ENCODE measurements at places on chromosomes 3 and 15.

GRCh38 chr3:56983427-56983826 is 77.0 kb upstream of the SPATA12 start:
- no peak for DNase-seq

DNA sequence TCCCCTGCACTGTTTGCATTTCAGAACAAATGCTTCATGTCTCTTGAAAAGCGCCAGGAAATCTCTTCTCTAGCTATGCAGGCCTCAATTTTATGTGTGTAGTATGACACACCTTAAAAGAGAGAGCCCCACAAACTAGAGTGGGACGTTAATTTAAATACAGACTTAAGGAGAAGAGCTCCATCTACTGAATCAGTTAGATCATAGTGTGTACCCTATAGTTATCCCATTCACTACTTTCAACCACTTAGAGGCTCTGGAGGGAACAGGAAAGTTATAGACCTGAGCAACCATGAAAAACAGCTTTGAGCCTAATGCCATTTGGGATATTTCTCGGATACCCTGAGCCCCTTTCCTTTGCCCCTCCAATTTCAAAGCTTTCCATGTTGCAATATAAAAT is 153.7 kb downstream of the TIGIT start:
- no peak for DNase-seq

DNA sequence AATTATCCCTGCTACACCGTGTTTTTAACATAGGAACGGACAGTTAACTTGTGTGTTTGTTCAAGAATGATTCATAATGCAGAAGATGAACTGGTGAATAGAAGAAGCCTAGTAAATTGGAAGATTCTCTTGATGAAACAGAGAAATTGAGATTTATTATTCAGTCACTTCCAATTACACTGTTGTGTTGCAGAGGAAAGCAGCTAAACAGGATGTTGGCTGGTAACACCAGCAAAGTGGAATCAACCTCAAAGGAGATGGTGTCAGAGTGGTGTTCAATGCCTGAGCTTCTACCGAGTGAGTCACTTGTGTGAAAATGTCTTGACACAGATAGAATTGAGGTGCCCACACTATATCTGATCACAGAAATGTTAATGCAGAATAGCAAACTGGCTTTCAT is 399.6 kb downstream of the LPP start:
- DNase-seq = no peak

DNA sequence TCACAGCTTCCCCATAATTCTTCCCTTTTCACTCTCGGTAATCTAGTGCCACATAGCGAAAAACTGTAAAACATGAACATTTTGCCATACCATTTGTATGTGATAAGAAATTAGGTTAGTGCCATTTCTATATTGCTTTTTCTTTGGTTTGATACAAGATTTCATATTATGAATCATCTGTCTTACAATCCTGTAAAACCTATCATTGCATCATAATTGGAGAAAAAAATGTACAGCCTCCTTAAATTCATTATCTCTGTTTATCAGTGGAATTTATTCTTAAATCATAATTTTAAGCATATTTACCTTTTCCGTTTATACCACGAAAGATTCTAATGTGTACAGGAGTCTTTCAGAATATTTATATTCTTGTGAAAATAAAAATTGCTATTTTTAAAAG is 23.8 kb downstream of the SEC62 start:
- DNase-seq = no peak

DNA sequence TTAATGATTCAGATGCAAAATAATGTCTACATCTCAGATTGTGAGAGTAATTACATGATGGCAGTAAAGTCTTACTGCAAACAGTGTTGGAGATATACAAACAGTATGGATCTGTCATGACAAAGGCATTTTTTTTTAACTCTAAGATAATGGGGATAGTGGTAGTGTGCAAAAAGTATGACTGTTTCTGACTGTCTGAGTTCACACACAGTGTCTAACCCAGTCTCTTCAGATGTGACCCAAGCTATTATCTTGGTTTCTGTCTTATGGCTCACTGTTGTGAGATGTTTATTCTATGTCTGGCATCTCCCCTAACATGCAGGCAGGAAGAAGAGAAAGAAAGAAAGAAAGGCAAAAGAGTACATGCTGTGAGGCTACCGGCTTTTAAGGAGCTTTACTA is 17.0 kb downstream of the RPL39L start:
- DNase-seq = no peak

DNA sequence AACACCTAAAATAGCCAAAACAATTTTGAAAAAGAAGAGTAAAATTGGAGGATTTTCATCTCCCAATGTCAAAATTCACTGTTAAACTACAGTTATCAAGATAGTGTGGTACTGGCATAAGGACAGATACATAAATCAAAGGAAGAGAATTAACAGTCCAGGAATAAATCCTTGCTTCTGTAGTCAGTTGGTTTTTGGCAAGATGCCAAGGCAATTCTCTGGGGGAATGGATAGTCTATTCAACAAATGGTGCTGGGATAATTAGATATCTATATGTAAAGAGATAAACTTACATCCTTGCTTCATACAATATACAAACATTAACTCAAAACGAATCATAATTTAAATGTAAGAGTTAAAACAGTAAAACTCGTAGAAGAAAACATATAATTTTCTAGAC is 57.9 kb upstream of the SELENOK start:
- DNase-seq = no peak

DNA sequence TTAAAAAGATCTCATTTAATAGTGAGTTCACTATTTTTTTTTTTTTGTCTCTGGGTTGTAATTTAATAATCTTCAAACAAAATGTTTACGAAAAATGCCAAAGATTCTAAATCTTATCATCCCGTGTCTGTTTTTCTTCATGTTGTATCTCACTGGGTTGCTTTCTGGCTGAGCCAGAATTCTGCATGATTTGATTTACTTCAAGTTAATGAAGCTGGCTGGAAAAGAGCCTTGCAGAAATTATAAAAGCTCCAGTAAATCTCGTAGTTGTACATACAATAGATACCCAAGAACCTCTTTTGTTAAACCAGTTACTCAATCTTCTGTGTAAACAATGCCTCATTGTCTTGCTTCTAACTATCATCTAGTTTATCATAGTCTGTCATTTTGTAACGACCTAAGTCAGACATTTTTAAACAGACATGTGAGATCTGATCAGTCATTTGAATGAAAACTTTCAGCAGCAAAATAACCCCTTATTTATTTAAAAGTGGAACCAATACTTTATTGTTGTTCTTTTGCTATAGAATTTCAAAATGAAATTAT is 249.0 kb downstream of the MCTP2 start:
- DNase-seq = no peak

GRCh38 chr15:60715859-60716258 is 236.9 kb upstream of the ICE2 start:
- DNase-seq = no peak

DNA sequence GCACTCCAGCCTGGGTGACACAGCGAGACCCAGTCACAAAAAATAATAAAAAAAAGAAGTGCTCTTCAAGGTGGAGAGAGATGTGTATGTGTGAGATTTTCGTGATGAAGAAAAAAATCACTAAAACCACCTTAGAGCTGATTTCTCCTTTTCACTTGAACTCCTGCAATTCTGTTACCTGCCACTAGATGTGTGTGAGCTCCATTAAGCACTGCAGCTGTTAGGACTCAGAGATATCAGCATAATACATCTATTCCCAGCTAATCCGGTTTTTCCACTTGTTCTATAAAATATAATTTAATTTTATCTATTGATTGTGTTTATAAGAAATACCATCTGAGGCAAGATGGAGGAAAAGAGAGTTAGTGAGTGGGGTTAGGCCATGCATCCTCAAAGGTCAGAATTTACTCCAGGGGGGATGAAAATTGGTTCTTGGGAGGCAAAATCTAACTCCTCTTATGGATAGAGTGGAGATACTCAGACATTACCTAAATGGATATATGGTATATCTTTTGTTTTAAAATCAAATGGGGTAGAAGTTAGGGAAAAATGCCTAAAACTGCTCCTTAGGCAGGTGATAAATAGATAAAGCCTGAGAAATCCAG is 152.7 kb downstream of the IL20RB start:
- DNase-seq = peak; percentile 26

- DNase-seq = peak; percentile 98
These were observed 103.5 kb downstream of the CD47 start for GRCh38 chr3:107987036-107987939.

DNA sequence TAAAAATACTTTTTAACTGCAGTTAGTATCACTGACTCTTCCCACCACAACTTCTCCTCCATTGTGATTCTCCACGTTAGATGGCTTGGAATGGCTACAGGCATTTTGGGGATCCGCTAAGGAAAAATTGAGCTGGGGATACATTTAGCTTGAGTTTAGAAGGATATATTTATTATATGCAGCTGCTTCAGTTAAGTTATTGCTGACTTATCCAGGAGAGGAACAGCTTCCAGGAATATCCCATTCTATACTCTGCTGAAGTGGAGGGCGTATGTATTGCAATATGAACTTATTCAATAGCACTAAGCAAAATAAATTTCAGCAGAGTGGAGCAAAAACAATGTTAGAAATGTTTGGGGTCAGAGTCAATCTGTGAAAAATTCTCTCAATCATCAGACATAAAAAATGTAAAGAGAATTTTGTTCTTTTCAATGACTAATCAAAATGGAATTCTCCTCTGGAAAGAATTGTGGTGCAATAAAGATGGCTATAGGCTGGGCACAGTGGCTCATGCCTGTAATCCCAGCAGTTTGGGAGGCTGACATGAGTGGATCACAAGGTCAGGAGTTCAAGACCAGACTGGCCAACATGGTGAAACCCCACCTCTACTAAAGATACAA is 84.7 kb downstream of the NCEH1 start:
- DNase-seq = peak; percentile 68

DNA sequence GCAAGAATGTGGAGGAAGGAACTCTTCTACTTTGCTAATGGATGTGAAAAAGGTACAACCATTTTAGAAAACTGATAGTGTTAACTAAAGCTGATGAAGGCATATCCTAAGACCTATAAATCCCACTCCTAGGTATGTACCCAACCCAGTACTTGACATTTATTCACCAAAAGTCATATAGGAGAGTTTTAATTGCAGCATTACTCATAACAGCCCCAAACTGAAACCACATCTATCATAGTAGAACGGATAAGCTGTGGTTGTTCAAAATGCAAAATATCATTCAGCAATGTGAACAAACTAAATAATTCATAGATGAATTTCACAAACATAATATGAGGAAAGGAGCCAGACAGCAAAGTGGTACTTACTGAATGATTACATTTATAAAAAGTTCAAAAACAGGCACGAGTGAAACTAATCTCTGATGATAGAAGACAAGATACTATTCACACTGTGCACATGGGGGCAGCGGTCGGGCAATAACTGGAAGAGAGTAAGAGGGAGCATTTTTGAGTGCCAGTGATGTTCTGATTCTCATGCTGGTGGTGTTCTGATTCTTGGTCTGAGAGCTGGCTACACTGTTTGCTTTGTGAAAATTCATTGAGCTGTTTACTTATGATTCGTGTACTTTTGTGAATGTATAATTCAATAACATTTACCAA is 34.3 kb downstream of the GOLIM4 start:
- DNase-seq = no peak

DNA sequence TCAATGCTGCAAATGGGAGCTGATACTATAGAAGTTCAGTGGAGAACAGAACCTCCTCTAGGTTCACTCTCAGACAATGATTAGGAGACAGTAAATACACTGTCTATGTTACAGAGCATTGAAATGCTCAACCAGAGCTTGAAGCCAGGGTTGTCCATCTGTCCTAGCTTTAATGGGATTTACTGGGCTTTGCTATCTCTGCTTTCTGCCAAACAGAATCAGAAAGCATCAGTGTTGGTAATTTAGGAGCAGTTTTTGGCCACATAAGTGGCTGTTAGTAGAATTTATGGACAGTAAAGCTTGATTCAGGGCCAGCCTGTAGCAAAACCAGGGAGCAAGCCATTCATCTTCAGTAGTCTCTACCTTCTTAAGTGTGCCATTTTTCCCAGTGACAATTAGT is 396.3 kb downstream of the LSAMP start:
- DNase-seq = no peak

DNA sequence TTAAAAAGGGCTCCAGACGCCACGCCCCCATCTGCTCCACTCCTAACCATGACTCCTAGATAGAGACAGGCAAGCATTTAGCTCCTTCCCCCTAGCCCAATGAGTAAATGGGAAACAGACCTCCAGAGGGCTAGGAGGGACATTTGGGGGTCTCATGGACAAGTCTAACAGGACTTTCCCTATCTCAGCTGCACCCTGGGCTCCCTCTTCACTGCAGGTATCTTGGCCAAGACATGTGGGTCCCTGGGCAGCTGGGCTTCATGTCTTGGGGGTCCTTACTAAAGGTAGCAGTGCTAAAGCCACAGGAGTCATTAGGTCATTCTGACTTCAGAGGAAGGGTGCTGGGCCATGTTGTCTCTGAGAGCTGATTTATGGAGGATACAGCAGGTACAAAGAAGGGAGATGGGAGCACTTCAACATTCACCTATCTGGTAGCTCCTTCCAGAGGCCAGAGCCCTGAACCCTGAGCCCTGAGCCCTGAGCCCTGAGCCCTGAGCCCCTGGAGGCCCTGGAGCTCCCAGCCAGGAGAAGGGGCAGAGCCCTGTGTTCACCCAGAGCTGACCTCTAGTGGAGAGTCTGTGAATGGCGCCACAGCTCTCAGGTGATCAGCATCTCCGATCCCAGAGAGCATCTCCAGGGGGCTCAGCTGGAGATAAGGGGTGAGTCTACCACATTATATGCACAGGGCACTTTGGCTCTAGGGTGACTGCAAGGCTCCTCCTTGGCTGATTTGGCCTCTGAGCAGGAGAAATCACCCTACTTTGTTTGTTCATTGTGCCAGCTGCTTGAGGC is 40.1 kb upstream of the EPHB1 start:
- peak; percentile 24 for DNase-seq

DNA sequence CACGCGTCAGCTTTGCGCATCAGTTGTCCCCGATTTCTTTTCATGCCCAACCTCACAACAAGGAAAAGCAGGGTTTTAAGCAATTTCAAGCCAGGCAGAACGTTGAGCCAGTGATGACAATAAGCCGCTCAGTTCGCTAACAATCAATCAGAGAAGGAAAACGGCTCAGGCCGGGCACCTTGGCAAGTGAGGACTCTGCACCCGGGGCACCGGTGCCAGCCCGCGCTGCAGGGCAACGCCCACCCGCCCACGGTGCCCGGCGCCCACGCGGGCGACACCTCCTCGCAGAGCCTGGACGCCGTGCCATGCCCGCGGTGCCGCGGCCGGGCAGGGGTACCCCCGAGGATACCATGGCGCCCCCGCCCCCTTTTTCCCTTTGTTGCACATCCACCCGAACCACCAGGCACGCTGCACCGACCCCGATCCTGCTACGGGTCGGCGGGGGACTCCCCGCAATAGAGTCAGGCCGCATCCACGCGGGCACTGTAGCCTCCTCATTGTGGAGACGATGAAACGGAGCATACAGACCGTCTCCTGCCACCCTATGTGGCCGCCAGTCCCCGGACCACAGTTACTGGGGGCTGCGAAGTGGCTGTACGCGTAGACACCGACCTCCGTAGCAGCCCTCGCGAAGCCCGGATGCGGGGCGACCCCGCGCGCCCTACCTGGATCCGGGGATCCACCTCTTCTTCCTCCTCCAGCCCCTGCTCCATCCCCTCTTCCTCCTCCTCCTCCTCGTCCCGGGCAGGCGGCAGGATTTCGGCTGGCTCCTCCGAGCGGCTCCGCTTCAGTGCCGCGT is 581 bp downstream of the SH3BP5 start:
- no peak for DNase-seq

GRCh38 chr3:185308126-185308754 is 54.4 kb upstream of the EHHADH start:
- DNase-seq = peak; percentile 60

Data from astrocyte of the spinal cord (primary cell).